WTC11 (cell line): ENCODE measurements at places on chromosomes 4 and X.

GRCh38 chrX:155899366-155899765 lies 18.2 kb downstream of the VAMP7 start:
- no peak for DNase-seq
- H3K36me3 ChIP-seq, result peaks cover 75% of the 10 kb centered on the region
- H3K27me3 ChIP-seq, result no peaks in the 10 kb centered on the region; the same call in 1 of the 2 replicates
- no peak overlapping the region for H3K4me3 ChIP-seq

GRCh38 chrX:149205937-149206336 lies 299.2 kb downstream of the IDS start:
- H3K4me3 ChIP-seq, result no peak overlapping the region
- DNase-seq, result no peak
- H3K36me3 ChIP-seq, result no peaks in the 10 kb centered on the region
- 0 out of 2 replicates have a peak, but pooled peaks cover 2% of the 10 kb centered on the region for H3K27me3 ChIP-seq
- no peak overlapping the region for H3K27ac ChIP-seq

- H3K27ac ChIP-seq, result no peak overlapping the region
- H3K4me1 ChIP-seq, result no peaks in the 10 kb centered on the region
- no peak overlapping the region for H3K4me3 ChIP-seq
- H3K27me3 ChIP-seq, result no peaks in the 10 kb centered on the region
- no peaks in the 10 kb centered on the region for H3K36me3 ChIP-seq
Observed at GRCh38 chrX:39426101-39426500, 624.8 kb downstream of the MID1IP1 start.

DNA sequence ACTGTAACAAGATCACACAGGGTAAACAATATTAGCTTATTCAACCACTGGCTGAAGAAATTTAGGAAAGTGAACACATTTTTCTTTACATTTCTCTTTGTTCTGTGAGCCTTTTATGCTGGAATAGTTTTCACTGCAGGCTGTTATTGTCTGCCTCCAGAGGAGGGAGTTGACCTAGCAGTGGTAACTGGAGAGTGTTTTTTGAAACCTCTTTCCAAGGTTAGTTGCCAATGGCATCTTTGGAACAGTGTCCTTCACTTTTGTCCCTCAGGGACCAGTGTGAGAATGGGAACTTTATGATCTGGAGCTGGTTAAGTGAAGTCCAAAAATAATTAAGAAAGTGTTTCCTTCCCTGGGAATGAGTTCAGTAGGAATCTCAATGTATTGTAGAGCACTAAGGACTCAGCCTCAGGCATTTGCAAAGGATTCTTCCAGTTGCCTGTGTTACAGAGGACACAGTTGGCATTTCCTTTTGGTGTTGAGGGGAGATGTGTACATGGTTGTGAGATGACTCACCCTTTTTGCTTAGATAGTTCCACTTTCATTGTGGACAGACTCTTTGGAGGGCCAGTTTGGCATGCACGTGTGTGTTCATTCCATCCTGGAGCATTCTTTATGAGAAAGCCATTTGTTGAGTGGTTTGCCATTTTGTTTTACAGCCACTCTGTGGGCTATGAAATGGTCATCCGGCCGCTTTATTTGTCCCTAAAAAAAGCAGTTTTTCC lies 61.3 kb downstream of the AR start:
- peaks cover 22% of the 10 kb centered on the region for H3K4me1 ChIP-seq
- H3K27ac ChIP-seq, result no peak overlapping the region; the same call in 1 of the 2 replicates
- DNase-seq, result no peak

DNA sequence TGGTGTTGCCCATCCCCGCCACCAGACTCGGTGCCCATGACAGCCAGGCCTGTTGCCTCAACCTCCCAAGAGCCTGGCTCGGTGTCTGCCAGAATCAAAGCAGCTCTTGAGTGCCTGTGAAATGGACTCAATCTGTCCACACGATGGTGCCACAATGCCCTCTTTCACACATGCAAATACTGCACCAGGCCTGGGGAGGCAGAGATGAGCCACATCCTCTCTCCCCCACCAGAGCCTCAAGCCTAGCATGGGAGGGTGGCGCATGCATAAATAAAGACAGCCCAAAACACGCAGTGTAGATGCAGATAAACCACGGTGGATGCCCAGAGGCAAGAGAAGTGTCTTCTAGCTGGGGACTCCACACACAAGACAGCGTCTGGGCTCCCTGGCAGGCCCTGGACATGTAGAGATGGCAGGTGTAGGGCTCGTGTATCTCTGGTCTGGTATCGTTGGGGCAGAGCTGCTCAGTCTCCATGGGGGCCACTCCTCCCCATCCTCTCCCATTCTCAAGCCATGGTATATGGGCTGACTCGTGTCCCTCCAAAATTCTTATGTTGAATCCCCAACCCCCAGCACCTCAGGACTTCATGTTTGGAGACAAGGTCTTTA lies 65.6 kb downstream of the JAKMIP1 start:
- H3K36me3 ChIP-seq, result peaks cover 10% of the 10 kb centered on the region
- H3K4me1 ChIP-seq, result peaks cover 21% of the 10 kb centered on the region
- no peaks in the 10 kb centered on the region; the same call in 1 of the 2 replicates for H3K27me3 ChIP-seq
- no peak overlapping the region for H3K27ac ChIP-seq
- DNase-seq, result no peak
